Vagina (tissue), 2 donors: ENCODE measurements at places on chromosomes 6 and 20.

- no peak for DNase-seq
Measured at GRCh38 chr6:69232496-69232895, 564.3 kb downstream of the LMBRD1 start.

DNA sequence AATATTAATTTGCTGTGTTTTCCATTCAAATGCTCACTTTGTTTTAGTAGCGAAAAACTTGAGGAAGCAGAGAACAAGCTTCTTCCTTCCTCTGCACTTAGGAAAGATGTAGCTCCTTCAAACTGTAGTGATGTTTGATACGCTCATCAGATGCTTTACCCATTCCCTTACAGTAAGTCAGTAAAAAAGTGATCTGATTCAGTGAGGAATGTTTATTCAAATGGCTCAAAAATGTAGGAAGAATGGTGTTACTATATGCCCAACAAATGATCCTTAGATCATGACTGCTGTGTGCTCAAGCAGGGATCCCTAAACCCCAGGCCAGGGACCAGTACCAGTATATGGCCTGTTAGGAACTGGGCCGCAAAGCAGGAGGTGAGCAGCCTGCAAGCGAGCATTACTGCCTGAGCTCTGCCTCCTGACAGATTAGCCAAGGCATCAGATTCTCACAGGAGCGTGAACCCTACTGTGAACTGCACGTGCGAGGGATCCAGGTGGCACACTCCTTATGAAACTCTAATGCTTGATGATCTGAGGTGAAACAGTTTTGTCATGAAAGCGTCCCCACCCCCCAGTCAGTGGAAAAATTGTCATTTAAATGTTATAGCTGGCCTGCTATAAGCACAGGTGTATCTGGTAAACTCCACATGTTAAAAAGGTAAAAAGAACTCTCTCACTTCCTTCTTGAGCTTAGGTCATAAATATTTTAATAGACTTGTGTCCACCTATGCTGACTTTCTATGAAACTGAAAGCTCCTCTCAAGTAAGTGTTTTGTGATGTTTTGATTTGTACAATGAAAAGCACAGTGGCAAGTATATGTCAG lies 187.2 kb downstream of the FOXC1 start:
- DNase-seq = no peak

GRCh38 chr6:162290846-162291465 lies 436.6 kb downstream of the PRKN start:
- no peak for DNase-seq

DNA sequence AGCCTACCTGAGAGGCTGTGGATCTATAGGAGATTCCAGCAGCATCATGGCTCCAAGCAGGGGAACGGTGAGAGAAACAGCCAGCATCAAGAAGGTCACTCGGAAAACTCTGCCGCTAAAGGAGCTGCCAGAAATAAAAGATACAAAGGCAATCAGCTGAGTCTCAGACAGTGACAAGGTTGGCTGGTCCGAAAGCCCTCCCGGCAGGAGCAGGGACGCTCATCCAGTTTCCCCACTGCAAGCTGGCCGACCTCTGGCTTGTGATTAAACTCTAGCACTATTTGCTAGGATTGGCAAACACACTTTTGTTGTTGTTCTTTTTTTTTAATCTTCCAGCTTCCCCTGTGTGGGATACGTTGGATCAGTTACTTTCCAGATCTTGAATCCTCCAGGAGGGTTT lies 8.7 kb downstream of the APMAP start:
- no peak for DNase-seq

- DNase-seq = no peak
Measured at GRCh38 chr6:85364344-85364743, 85.5 kb upstream of the NT5E start.

- no peak for DNase-seq
Measured at GRCh38 chr6:13537527-13537897, 36.9 kb upstream of the SIRT5 start.

DNA sequence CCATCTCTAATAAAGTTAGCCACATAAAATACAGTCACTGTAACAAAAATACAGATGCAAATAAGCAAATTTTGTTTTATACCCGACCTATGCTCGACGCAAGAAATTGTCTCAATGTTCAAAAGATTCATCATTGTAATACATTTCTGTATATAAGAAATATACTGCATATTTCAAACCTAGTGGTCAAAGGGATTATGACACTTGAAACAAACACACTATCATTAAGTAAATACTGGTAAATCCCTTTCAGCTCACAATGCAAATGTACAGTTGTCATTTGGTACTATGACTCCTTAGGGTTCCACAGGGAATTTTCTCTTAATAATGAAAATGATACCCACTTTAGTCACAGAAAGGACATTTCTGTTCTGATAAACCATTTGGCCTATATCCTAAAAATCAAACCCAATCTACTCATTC lies 2.2 kb downstream of the HIVEP2 start:
- DNase-seq = no peak

DNA sequence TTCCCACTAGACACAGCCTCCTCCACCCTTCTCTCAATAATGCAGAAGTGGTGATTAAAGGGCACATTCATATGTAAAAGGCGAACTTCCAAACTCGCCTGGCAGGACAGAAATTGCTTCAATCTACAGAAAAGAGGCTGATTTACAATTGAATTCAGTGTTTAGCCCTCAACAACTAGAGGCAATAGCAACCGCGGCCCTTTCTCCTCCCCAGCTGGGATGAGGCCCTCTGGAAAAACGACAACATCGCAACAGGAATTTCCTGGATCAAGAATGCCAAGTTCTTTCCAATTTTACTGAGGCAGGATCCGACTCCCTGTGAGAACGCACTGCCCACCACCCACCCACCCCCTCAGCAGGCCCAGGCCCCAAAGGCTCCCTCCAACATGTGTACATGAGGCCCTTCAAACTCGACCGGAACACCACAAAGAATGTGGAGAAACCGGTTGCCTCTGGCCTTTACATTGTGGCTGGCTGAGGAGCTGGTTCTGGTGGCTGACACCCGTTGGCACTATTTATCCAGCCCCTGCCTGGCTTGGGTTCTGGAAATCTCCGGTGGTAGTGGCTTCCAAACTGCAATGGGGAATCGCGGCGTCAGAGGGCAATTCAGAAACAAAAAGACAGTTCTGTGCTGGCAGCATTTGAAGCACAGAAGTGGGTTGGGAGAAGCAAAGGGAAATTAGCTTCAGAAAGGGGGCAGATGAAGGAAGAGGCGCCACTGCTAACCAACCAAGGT lies 36.8 kb downstream of the ZMYND8 start:
- no peak for DNase-seq
